NCI-H1436 treated with DMSO at 0.1 percent for 48 hours (cell line): ENCODE measurements at places on chromosomes 3 and 15.

DNA sequence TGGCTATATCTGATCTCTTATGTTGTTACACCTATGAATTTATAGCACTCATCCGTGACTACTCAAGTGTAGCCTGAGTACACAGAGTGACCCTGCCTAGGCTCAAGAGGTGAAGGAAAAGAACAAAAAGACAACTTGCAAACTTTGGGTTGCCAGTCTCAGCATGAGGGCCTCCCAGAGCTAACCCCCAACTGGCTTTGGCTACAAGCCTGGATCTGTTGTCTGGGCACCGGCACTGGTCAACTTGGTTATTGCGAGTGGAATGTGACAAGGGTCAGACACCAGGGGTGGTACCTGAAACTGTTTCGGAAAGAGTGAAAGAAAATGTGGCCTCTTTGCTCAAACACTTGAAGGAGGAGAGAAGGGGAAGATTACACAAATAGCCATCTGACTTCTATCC, 49.5 kb upstream of the BCL6 start:
- DNase-seq, result no peak

DNA sequence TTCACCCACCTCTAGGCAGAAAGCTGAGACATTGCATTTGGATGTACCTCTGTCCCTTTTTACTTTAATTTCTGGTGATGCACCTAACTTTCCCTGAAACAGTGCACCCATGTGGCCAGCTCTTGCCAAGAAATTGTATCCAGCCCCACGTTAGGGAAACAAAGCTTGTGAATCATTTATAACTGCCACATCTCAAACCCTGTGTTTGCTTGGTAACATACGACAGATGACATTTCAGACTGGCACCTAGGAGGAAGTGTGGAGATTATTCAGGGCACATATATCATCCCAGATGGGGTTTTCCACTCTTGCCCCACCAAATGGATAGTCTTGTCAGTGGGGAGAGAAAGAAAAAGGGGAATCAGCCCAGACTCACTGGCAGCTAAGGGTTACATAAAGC, 2.1 kb downstream of the CYB561D2 start:
- DNase-seq, result no peak

DNA sequence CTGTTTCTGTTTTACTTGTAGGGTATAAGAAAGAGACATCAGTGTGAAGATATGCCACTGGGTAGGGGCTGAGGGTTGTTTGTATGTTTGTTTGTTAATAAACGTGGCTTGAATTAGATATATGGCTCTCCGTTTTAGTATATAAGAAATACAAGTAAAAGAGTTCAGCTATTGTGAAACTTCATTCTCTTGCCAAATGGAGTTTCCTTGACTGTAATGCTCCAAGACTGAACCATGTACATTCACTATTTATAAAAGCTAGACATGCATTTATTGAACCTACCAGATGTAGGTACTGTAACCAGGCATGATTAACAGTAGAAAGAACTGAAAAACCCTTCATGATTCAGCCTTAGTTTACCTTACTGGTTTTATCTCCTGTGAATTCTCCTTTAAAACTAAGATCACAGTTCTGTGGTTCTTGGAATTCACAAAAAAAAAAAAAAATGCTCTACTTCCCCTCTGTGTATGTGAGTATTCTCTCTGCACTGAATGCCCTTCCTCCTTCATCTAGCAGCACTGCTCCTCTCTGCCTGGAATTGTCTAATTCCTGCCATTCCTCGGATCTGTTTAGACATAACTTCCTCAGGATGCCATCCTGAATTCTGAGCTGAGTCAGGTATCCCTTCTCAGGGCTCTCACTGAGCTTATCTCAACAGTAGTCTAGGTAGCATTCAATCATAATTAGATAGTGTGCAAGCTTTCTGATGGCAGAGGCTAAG, 504.4 kb downstream of the FHIT start:
- no peak for DNase-seq

GRCh38 chr3:29686889-29687592, 406.2 kb downstream of the RBMS3 start:
- no peak for DNase-seq

DNA sequence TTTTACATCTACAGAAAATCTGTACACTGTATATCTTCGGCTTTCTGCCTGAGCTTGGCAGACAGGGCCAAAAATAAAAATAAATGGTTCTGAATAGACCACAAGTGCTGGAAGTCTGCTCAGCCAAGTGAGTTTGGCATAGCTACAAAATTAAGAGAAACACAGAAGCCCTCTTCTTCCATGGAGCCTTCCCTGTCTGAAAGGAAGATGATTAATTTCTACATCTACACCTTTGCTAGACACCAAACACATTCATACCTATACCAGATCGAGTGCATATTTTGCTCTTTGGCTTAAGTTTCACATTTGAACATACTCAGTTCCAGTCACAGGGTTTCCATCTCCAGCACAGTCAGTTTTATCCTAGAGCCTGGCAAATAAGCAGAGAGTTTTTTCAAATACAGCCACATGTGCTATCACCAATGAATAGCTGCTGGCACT, 224.6 kb downstream of the GREM1 start:
- DNase-seq, result no peak

- DNase-seq, result no peak
Measured at GRCh38 chr3:143847787-143848631, at the start of gene SLC9A9. TSS of gene SLC9A9 (minus strand) at chr3:143848468. CDS start at chr3:143848322, 146 bp downstream.

DNA sequence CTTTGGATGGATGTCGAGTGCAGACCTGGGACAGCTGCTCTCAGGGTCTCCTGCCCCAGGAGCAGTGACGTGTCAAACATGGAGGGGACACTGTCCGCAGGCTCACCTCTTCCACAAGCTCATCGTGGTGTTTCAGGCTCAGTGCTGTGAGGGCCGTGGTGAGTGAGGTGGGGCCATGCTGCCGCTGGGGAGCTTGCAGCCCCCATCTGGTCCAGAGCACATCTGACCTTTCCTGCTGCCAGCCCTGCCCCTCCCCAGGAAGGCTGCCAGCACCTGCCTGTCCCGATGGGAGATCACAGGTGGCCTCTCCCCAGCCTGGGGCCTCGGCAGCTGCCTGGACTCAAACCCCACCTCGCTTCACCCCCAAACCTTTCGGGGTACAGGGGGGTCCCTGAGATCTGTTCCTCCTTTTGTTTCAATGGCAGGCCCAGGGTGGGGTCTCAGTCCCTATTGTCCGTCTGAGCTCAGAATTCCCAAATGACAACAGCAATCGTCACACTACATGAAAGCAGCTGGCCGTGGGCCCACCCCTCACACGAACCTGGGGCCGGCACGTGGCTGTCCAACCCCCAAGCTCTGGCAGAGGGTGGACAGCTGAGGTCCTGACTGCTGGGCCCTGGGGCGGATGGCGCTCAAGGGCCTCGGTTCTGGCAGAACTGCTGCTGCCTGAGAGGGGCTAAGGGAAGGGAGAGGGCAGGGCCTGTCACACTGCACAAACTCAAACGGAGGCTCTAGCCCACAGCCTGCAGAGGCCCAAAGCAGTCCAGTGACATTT, 65.0 kb upstream of the RPL32 start:
- no peak for DNase-seq

DNA sequence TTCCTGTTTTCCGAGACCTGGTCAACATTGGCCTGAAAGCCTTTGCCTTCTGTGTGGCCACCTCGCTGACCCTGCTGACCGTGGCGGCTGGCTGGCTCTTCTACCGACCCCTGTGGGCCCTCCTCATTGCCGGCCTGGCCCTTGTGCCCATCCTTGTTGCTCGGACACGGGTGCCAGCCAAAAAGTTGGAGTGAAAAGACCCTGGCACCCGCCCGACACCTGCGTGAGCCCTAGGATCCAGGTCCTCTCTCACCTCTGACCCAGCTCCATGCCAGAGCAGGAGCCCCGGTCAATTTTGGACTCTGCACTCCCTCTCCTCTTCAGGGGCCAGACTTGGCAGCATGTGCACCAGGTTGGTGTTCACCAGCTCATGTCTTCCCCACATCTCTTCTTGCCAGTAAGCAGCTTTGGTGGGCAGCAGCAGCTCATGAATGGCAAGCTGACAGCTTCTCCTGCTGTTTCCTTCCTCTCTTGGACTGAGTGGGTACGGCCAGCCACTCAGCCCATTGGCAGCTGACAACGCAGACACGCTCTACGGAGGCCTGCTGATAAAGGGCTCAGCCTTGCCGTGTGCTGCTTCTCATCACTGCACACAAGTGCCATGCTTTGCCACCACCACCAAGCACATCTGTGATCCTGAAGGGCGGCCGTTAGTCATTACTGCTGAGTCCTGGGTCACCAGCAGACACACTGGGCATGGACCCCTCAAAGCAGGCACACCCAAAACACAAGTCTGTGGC, 16.9 kb downstream of the TMEM43 start:
- no peak for DNase-seq

- no peak for DNase-seq
Measured at GRCh38 chr3:186870421-186871201, 28.1 kb downstream of the ADIPOQ start.
